ENCODE measurements at places on chromosomes 1 and 21. TPM values are rescaled to one million over a fixed set of nuclear protein-coding genes. Genes with fewer than 3 reads are reported as not detected.

DNA sequence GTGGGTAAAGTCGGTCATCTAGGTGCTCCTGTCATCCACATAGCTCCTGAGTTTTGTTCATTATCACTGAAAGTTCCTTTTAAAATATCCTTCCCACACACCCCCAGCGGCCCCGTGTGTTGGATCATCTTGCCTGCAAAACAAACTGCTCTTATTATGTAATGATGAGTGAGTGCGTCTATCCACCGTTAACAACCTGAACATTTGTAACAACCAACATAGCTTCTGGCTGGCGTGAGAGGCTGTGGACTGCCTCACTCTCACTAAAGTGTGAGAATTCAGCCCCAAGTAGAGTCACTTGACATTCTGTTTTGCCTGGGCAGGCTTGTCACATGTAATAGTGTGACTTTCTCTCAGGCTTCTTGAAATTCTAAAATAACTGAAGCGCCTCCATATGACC is 14.5 kb upstream of the KCNA2 start:
- no peak for DNase-seq

- no peak for DNase-seq
Observed at GRCh38 chr1:1013922-1014648, 788 bp downstream of the ISG15 start.

GRCh38 chr21:38036016-38036415 is 119.8 kb upstream of the KCNJ6 start:
- DNase-seq, result no peak

DNA sequence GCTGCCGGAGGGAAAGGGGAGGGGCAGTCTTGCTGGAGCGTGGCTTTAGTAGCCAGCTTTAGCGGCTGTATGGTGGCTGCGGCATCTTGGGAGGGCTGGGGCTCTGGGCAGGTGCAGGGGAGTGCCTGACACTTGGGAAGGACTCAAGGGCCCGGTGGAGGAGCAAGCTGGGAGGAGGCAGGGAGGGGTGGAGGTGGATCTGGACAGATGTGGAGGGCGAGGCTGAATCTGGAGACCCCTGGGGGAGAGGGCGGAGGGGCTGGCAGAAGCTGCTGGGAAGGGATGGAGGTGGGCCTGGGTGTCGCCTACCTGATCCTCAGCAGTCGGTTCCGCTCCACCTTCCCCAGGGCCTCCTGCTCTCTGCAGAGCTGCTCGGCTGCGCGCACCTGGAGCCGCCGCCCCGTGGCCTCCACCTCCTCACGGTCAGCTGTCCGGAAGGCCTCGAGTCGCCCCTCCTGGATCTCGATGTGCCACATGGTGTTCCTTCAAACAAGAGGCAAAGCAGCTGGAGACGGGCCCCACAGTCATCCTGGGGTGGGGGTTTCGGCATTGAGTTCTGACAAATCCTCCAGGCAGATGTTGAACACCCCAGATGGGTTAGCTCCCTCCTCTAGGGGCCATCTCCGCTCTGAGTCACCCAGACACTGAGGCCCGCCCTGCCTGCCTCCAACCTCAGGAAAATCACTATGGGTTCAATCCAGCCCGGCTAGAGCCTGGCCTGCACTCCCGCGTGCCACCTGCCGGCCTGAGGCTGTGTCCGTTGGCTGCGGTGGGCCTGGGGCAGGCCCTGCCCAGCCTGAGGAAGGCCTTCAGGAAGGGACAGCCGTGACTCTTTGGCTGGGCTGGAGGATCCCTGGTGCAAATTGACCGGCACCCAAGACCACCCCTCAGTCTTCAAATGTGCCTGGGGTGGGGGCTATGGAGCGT is 29.6 kb downstream of the CFAP74 start:
- no peak for DNase-seq

GRCh38 chr1:165281207-165281901 is 75.2 kb downstream of the LMX1A start:
- no peak for DNase-seq

Gene BCL2L15
- 0.17 TPM for total RNA-seq

Gene RBM15
- 32.3 TPM for total RNA-seq

Gene AMY1C
- not detected for total RNA-seq

Data from NCI-H460 (cell line).